ENCODE measurements at places on chromosomes 16 and 17. TPM values are rescaled to one million over a fixed set of nuclear protein-coding genes. Genes with fewer than 3 reads are reported as not detected.

GRN gene
- 47.7 TPM for total RNA-seq

GAST gene
- total RNA-seq = not detected

DNA sequence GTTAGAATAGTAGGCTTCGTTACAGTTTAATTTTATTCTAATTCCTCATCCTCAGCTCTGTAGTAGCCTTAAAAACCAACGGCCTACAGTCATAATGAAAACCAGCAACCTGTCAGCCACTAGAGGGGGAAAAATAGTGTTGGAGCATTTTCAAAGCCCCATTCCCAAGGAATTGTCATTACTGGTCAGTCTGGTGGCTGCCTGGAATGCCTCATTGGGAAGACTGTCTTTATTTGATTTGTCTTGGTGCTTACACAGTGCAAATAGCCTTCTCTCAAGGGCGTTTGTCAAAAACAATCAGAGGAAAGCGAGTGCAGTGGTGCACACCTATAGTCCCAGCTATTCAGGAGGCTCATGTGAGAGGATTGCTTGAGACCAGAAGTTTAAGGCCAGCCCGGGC is 4.7 kb downstream of the LPCAT2 start:
- no peak for DNase-seq
- H3K27me3 ChIP-seq = peaks cover 20% of the 10 kb centered on the region
- H3K36me3 ChIP-seq = peaks cover 3% of the 10 kb centered on the region
- H3K4me3 ChIP-seq = no peak overlapping the region
- no peak overlapping the region for H3K27ac ChIP-seq

GRCh38 chr17:511001-511698 is 158.5 kb upstream of the RPH3AL start:
- DNase-seq = no peak
- peaks cover 3% of the 10 kb centered on the region for H3K4me1 ChIP-seq
- no peak overlapping the region for H3K4me3 ChIP-seq

Measured in T-helper 17 cell (primary cell).